Activated CD4-positive, alpha-beta T cell treated with anti-CD3 and anti-CD28 coated beads, Interleukin-2, amount 10 ng/mL, durations not matched to agents 7 days and 5 days (primary cell): ENCODE measurements at places on chromosomes 5 and 9.
A peak's percentile ranks its signal among the peaks of the same experiment; 100 is the strongest.

- no peak for DNase-seq
- H3K36me3 ChIP-seq = no peaks in the 10 kb centered on the region
- H3K4me1 ChIP-seq = no peaks in the 10 kb centered on the region
- no peaks in the 10 kb centered on the region for H3K27me3 ChIP-seq
- H3K27ac ChIP-seq = no peak overlapping the region
Observed at GRCh38 chr5:128551476-128551875, 13.4 kb upstream of the FBN2 start.

DNA sequence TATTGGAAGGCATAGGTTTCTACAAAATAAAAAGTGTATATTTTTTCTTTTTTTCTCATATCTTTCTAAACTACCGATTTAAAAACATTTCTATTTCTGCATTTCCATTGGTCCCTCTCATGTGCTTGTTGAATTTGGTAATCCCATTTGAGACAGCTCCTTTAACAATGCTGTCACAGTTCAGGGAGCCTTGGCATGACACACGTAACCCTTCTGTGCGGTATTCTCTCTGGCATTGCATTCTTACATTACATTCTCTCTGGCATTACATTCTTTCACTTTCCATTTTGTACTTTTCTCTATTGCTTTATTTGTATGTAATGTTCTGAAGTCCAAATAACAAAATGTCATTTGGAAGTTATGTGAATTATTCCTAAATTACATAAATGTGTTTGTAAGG is 150.7 kb upstream of the RASGRF2 start:
- peaks cover 39% of the 10 kb centered on the region for H3K36me3 ChIP-seq
- H3K27me3 ChIP-seq = no peaks in the 10 kb centered on the region
- no peak overlapping the region for H3K4me3 ChIP-seq
- DNase-seq = no peak
- no peak overlapping the region for H3K27ac ChIP-seq

- no peak for DNase-seq
- no peaks in the 10 kb centered on the region for H3K4me1 ChIP-seq
- H3K36me3 ChIP-seq = no peaks in the 10 kb centered on the region
- H3K27ac ChIP-seq = no peak overlapping the region
Observed at GRCh38 chr5:124206540-124206939, 539.9 kb downstream of the ZNF608 start.

DNA sequence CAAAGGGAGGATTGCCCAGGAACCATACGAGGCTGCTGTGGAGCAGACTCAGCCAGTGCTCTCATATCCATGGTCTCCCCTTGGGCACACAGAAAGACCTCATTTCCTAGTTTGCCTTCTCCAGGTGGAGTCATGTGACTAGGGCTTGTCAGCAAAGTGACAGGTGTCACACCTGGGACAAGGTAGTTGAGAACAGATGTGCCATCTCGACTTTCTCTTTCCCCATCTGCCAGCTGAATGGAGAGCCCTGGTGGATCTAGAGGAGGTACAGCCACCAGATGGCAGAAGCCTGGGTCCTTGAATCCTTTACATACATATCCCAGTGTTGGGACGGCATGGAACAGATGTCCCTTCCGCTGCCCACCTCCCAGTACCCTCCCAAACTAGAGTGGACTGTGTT is 42.9 kb upstream of the ALDOB start:
- H3K27me3 ChIP-seq = peaks cover 19% of the 10 kb centered on the region
- H3K4me3 ChIP-seq = no peak overlapping the region
- H3K36me3 ChIP-seq = no peaks in the 10 kb centered on the region
- DNase-seq = no peak
- H3K4me1 ChIP-seq = no peaks in the 10 kb centered on the region

DNA sequence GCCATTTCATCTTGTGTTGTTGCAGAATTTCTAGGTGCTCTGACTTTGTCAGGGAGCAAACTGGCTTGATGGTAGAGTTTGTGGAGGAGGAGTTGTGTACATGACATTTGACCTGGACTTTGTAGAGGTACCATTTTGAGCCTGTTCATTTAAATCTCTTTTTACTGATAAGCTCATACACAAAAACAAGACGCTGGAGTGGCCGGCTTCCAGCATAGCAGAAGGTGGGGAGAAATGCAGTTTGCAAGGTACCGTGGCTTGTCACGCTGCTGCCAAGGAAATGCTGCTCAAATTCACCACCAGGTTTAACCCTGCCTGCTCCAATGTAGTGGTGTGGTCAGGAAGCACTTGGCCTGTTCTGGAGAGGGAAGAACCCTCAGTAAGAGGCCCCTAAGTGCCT is 18.9 kb upstream of the IQGAP2 start:
- no peak for DNase-seq
- H3K4me1 ChIP-seq = peaks cover 51% of the 10 kb centered on the region
- H3K27ac ChIP-seq = peak overlapping the region; percentile 39
- no peak overlapping the region for H3K4me3 ChIP-seq

- no peak overlapping the region for H3K4me3 ChIP-seq
- no peaks in the 10 kb centered on the region for H3K36me3 ChIP-seq
- no peaks in the 10 kb centered on the region for H3K4me1 ChIP-seq
Observed at GRCh38 chr5:151571270-151572173, 19.6 kb downstream of the FAT2 start.

GRCh38 chr9:100011062-100011681 is 87.6 kb downstream of the ERP44 start:
- H3K27ac ChIP-seq = no peak overlapping the region
- peak; percentile 71 for DNase-seq
- no peak overlapping the region for H3K4me3 ChIP-seq
- peaks cover 25% of the 10 kb centered on the region for H3K36me3 ChIP-seq
- no peaks in the 10 kb centered on the region for H3K27me3 ChIP-seq

- DNase-seq = no peak
- H3K36me3 ChIP-seq = no peaks in the 10 kb centered on the region
- peaks cover 2% of the 10 kb centered on the region for H3K4me1 ChIP-seq
- H3K27me3 ChIP-seq = peaks cover 11% of the 10 kb centered on the region
Observed at GRCh38 chr9:14271093-14271673, 42.8 kb downstream of the NFIB start.

DNA sequence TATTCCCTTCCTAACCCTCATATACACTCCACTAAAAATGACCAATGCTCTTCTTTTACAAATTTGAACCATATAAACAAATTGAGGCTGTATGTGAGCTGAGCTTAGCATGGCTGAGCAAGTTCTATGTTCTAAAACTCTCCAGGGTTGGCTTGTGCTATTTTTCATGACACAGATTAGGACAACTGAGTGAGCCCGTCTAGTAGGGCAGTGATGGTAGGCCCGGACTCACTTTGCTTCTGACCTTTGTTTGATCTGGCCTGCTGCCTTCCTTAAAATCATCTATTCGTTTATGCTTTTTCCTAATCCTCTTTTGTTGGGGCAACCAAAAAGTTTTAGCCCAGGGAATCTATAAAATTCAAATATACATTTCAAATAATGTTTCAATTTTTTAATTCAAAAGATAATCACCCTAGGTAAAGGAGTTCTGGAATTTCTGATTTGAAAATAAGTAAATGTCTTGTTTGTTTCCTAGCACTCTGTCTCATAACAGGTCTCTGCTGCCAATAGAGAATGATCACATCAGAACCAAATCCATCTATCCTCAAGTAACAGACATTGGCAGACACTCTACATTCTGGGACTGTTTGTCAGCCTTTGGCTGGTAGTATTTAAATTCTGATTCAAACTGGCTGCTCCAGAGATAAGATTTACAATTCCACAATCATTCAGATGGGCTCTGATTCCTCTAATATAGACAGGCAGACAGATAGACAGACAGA is 217.0 kb upstream of the TARS1 start:
- DNase-seq = no peak
- H3K36me3 ChIP-seq = no peaks in the 10 kb centered on the region
- H3K27ac ChIP-seq = no peak overlapping the region
- H3K27me3 ChIP-seq = no peaks in the 10 kb centered on the region

GRCh38 chr9:71549023-71549422 is 219.3 kb downstream of the CEMIP2 start:
- no peak overlapping the region for H3K4me3 ChIP-seq
- no peaks in the 10 kb centered on the region for H3K36me3 ChIP-seq
- no peak for DNase-seq
- peaks cover 45% of the 10 kb centered on the region for H3K27me3 ChIP-seq
- H3K4me1 ChIP-seq = no peaks in the 10 kb centered on the region

GRCh38 chr9:121206516-121207370 is 5.1 kb upstream of the RAB14 start:
- H3K27me3 ChIP-seq = no peaks in the 10 kb centered on the region
- H3K4me1 ChIP-seq = peaks cover 43% of the 10 kb centered on the region
- peaks cover 4% of the 10 kb centered on the region for H3K36me3 ChIP-seq
- no peak for DNase-seq
- H3K27ac ChIP-seq = peak overlapping the region; percentile 78

- H3K4me1 ChIP-seq = no peaks in the 10 kb centered on the region
- no peaks in the 10 kb centered on the region for H3K36me3 ChIP-seq
- H3K27me3 ChIP-seq = peaks cover 18% of the 10 kb centered on the region
- no peak overlapping the region for H3K4me3 ChIP-seq
- no peak overlapping the region for H3K27ac ChIP-seq
Observed at GRCh38 chr5:135223404-135223803, 175.6 kb downstream of the MACROH2A1 start.

GRCh38 chr5:54135042-54135441 is 175.3 kb downstream of the ARL15 start:
- H3K36me3 ChIP-seq = no peaks in the 10 kb centered on the region
- no peak overlapping the region for H3K4me3 ChIP-seq
- no peak for DNase-seq
- no peaks in the 10 kb centered on the region for H3K27me3 ChIP-seq
- no peak overlapping the region for H3K27ac ChIP-seq

- no peak overlapping the region for H3K4me3 ChIP-seq
- H3K36me3 ChIP-seq = peaks cover 3% of the 10 kb centered on the region
- H3K27ac ChIP-seq = no peak overlapping the region
- H3K4me1 ChIP-seq = peaks cover 17% of the 10 kb centered on the region
Observed at GRCh38 chr9:36034234-36034633, 2.5 kb upstream of the RECK start.

- DNase-seq = peak; percentile 33
- peaks cover 33% of the 10 kb centered on the region for H3K4me1 ChIP-seq
- no peak overlapping the region for H3K27ac ChIP-seq
- H3K36me3 ChIP-seq = peaks cover 10% of the 10 kb centered on the region
Observed at GRCh38 chr9:137534256-137535119, 15.7 kb downstream of the PNPLA7 start.

GRCh38 chr9:706073-706472 is 135.4 kb upstream of the DMRT1 start:
- peaks cover 42% of the 10 kb centered on the region for H3K27me3 ChIP-seq
- no peak for DNase-seq
- H3K27ac ChIP-seq = no peak overlapping the region
- H3K4me3 ChIP-seq = no peak overlapping the region

DNA sequence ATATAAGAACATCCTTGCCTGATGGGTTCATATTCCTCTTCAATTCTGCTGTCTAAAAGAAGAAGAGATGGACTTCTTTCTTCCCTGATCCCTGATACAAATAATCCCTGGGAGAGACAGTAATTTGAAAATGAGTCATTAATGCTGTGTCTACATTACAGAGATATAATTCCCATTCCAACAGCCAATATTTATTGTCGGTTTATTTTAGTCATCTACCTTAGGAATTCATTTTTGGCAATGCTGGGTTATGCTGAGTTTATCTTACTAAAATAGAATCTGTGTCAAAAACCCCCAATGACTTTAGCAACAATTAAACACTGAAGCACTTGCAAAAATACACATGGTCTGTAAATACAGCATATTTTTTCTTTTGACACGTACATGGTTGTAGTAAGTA is 23.9 kb downstream of the ZNF474 start:
- no peak for DNase-seq
- no peak overlapping the region for H3K4me3 ChIP-seq
- no peaks in the 10 kb centered on the region for H3K36me3 ChIP-seq
- H3K27me3 ChIP-seq = no peaks in the 10 kb centered on the region
- H3K4me1 ChIP-seq = no peaks in the 10 kb centered on the region

DNA sequence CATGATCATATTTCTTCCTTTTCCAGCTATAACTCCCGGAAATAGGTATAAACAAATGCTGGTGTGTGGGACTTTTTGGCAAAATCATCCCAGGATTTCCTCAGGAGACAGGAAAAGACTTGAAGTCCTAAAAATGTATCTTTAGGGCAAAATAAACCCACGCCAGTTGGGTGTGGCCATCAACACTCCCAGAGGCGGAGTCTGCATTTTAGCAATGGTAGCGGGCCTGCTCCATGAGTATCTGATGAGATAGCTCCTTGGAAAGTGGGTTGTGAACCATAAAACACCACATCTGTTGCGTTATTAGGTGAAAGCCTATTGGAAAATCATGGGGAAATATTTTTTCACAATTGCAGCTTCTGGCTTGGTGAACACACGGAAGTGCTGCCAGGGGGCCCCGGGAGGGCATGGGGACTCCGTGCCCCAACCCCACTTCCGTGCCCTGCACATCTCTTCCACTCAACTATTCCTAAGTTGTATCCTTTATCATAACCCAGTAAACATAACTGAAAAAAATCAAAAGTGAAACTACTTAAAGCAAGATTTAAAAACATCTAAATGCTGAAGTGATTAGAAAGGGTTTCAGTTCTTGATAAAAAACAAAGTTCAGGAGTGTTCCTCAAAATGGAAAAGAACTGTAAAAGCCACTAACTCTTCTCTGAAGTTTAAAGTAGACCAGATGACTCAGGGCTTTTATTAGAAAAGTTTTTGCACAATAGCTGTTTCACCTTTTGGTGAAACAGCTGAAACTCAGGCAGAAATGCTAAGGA is 111.2 kb downstream of the LRRC70 start:
- DNase-seq = no peak
- H3K4me1 ChIP-seq = peaks cover 11% of the 10 kb centered on the region
- H3K27ac ChIP-seq = peak overlapping the region; percentile 64
- no peaks in the 10 kb centered on the region for H3K36me3 ChIP-seq
- H3K4me3 ChIP-seq = peak overlapping the region; percentile 13

DNA sequence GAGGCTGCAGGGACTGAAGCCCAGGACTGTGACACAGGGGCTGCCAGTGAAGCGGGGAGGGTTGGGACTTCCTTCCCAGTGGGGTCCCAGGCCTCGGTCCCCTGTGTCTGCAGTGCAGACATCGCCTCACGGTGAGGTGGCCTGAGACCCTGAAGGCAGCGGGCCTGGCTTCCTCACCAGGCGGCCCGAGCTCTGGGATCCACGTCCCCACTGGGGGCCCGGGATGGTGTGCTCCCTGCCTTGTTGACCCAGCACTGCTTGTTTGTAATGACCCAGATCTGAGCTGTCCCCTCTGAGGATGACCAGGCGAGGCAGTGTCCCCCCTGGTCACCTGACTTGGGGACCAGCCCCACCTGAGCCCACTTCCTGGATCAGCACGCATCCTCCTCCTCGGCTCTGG is 53.1 kb downstream of the COL5A1 start:
- no peak for DNase-seq
- H3K27me3 ChIP-seq = peaks cover 5% of the 10 kb centered on the region
- no peak overlapping the region for H3K4me3 ChIP-seq
- H3K27ac ChIP-seq = no peak overlapping the region
- H3K36me3 ChIP-seq = no peaks in the 10 kb centered on the region

DNA sequence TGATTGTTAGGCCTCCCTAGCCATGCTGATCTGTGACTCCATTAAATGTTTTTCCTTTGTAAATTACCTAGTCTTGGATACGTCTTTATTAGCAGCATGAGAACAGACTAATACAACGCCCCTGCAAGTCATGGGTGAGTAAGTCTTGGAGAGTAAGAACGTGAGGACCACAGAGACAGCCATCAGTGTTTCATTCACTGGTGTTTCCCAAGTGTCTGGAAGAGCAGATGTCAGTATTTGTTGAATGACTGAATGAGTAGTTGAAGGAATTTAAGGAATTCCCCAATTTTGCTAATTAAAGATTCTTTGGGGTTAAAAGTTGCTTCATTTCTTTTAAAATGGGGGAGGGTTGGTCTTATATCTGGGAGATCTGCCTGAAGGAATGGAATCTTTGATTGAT is 178.8 kb downstream of the TRIO start:
- no peak overlapping the region for H3K27ac ChIP-seq
- no peaks in the 10 kb centered on the region for H3K27me3 ChIP-seq
- no peak overlapping the region for H3K4me3 ChIP-seq
